ENCODE measurements at places on chromosomes 5 and 9.

GRCh38 chr5:134794082-134794481 is 35.5 kb downstream of the DDX46 start:
- no peak for DNase-seq

- DNase-seq: peak; percentile 52
Observed at GRCh38 chr9:7298123-7298522, 501.5 kb downstream of the DMAC1 start.

GRCh38 chr5:76393035-76393680 is 9.9 kb upstream of the IQGAP2 start:
- no peak for DNase-seq

- DNase-seq: no peak
Observed at GRCh38 chr9:83060556-83060955, 2.4 kb downstream of the RASEF start.

DNA sequence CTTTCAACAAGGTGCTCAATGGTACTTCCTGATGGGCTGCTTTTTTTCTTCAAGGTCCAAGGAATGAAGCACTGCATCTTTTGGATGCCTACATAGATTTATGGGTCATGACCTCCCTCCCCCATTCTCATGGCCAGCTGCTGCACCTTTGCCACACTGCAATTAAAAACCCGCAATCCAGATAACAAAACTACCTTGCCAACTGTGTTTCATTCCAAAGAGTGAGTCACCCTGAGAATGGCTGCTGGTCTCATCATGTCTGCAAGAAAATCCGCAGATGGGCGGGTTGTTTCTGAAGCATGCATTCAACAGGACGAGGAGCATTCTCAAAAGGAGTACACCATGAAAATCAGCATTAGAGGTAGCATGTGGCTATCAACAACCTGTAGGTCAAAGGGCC is 139.8 kb downstream of the ELAVL2 start:
- DNase-seq: no peak

All from stimulated activated CD8-positive, alpha-beta memory T cell treated with anti-CD3 and anti-CD28 coated beads, Interleukin-15, amount 100 ng/mL, for 48 hours (primary cell).